NCI-H187 treated with DMSO at 0.1 percent for 48 hours (cell line): ENCODE measurements at places on chromosomes 12 and 14.

- DNase-seq, result no peak
These were observed 97.0 kb downstream of the ZFC3H1 start for GRCh38 chr12:71566655-71567054.

DNA sequence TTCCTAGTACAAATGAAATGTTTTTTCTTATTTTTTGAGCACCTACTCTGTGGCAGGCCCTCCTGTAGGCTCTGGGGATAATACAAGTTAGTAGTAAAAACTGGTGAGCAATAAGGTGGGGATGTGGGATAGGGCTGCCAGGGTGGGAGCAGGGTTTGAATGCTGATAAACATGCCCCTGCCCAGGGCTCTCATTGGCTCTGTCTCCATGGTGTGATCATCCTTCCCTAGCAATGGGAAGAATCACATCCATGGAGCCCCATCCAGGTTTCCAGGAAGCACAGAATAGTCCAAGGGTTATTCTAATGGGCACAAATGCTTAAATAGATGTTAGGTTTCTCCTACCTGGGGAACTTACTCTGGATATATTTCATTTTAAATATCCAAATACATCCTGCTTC lies 45.5 kb downstream of the GIT2 start:
- no peak for DNase-seq

DNA sequence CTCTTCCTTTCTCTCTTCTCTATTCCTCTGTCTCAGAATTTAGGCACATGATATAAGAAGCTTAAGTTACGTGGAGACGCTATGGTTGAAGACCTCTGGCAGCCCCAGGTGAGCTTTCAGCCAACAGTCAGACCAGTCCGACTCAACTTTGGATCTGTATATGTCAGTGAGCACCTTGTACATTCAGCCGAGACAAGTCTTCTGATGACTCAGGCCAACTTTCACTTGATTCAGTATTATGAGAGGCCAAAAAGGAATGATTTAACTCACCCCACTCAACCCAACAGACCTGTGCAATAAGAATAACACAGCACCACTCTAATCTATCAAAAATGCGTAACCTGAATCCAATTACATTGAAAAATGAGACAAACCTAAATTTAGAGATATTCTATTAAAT lies 47.5 kb upstream of the FOXG1 start:
- DNase-seq, result no peak

- DNase-seq, result no peak
These were observed 61.1 kb downstream of the MYRFL start for GRCh38 chr12:69886109-69886508.

DNA sequence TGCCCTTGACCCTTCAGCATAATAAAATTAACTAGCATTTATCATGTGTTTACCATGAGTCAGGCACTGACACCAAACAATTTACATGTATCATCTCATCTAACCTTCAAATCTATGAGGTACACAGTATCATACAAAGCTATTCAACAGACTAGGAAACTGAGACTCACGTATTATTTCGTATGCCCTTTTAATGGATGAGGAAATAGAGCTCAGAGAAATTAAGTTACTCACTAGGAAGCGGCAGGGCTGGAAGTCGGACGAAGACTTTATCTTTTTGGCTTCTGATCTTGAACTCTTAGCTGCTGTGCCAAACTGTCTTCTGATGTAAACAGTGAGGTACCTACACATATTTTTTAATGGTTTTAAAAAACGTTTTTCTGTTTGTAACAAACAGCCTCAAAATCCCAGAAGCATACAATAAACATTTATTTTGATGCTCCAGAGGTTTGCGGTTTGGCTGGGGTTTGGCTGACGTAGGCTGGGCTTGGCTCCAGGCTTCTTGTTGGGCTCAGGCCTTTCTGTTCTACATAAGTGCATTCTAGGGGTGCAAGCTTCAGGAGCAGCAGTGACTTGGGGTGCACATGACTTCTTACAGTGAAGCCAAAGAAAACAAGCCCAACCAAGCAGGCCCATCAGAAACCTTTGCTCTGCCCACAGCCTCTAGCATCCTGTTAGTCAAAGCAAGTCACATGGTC lies 184.7 kb downstream of the TBX5 start:
- no peak for DNase-seq

DNA sequence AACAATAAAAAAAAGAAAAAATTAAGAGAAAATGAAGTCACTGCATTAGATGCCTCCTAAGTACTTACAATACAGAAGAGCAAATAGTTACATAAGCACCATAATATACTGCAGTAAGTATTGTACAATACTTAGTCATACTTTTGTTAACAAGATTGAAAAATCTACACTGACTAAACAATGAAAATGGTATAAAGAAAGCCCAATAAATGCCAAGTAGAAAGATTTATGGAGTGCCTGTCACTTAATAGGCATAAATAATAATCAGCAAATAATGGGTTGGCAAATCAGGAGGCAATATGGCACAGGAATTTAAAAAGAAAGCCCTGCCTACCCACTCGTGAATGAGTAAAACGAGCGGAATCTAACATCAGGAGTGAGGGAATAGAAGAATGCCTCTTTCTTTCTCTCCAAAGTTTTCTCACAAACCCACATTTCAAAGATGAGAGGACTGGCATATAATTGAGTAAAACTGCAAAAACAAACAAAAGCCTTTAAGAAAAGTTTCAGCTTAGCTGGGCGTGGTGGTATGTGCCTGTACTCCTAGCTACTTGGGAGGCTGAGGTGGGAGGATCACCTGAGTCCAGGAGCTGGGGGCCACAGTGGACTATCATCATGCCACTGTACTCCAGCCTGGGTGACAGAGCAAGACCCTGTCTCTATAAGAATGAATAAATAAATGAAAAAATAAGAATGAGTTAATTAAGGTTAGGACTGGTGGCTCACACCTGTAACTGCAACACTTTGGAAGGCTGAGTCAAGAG lies 36.1 kb downstream of the CRY1 start:
- DNase-seq, result no peak

- no peak for DNase-seq
These were observed 87.5 kb downstream of the CALM1 start for GRCh38 chr14:90484291-90484690.

DNA sequence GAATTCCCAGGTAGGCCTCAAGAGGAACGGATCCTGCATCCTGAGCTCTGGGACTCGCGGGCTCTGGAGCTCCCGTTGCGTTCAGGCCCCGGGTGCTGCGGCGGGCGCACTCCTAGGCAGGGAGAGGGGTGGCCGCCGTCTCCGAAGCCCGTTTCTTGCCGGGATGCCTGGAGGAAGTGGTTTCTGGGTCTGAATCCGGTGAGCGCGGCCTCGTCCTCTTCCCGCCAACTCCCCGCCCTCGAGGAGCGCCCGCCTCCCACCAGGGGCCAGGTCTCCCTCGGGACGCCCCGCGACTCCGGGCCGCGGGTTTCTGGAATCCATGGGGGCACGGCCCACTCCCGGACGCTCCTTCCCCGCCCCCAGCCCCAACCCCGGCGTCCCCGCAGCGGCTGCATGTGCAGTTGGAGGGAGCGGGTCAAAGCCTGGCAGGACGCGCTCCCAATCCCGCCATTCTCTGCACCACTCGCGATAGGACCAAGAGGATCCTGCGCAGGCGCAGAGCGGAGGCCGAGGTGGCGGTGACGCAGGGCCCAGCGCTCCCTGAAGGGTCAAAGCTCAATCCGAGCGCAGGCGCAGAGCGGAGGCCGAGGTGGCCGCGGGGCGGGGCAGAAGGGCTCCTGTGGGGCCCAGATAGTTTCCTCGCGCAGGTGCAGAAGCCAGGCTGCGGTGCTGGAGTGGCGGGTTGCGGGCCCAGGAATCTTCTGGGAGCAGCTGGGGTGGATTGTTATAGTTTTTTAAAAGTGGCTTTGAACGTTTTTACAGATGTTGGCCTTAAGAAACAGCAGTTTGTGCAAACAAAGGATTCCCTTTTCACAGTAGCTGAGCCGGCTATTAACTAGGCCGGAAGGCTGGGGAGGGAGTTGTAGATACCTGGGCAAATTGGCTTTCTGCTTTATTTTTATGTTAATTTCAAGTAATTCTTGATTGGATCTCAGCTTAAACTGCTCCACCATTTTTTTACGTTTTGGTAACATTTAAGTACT lies 796.4 kb downstream of the AACS start:
- DNase-seq, result no peak

- no peak for DNase-seq
These were observed 2.0 kb downstream of the TMTC1 start for GRCh38 chr12:29781705-29782266.

GRCh38 chr12:43214166-43214565 lies 337.8 kb downstream of the ADAMTS20 start:
- DNase-seq, result no peak

- DNase-seq, result no peak
These were observed 299.6 kb downstream of the DPF3 start for GRCh38 chr14:72594099-72594901.

DNA sequence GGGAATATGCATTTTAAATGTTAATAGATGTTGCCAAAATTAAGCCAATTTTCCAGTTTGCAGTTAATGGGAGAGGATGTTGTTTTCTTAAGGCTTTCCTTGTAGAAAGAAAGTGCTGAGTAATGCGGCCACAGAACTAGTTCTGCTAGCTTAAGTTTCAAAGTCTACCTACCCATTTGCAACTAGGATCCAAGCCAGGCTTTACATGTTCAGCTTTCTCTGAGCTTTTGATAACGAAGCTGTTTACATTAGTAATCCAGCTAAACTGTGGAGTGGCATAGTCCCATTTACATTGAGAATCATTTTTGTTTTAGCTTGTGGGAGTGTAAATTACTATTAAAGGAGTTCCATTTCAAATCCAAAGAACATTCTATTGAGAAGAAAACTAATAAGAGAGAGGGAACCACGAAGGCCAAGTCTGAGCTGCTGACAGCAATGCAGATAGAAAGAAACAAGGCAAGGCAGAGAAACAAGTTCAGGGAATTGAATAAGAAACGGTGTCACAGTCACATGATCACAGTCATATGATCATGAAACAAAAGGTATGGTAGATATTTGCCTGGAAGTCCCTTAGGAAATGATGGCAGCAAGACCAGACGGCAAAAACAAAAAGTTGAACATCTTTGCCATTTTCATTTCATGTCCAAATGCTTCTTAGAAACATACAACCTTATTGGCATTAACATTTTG lies 274.9 kb downstream of the PAWR start:
- DNase-seq, result no peak

- no peak for DNase-seq
These were observed 107.8 kb downstream of the VCPKMT start for GRCh38 chr14:50008562-50008961.

DNA sequence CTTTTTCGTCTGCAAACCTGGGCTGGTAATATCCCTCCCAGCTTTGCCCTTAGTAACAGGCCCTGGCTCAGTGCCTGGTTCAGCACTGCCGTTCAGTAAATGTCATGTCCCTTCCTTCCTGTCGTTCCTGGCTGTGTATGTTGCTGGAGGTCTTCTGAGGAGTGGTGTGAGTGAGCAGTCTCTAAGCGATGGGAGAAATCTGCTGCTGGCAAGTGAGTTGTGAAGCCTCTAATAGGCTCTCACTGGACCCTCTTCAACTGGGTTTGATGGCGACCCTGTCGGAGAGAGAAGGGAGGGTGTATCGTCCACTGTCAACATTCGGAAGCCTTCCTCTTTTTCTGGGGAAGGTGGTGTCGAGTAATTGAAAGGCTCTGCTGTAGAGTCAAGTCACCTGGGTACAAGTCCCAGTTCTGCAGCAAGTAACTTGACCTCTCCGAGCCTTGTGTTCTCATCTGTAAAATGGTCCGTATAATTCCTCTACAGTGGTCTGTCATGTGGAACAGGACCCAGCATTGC lies 62.8 kb downstream of the HRK start:
- DNase-seq, result no peak

- no peak for DNase-seq
These were observed 18.2 kb downstream of the CAND1 start for GRCh38 chr12:67287311-67287710.

- no peak for DNase-seq
These were observed 4.8 kb upstream of the DGLUCY start for GRCh38 chr14:91108941-91109611.

DNA sequence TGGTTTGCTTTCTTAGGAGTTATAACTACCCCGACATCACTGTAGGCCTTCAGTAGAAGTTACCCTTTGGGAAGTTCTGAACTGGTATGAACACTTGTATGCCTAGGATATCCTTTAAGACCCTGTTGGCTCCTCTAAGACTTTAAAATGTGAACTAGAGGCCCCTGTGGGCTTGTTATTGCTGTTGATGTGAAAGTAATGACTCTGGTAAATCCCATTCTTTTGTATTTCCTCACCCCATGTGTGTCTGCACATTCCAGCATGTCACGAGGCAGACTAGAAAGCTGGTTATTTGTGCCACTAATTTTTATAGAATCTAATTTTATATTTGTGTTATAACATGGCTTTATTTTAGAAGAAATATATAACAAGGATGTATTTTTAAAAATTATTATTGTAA lies 48.9 kb downstream of the SERPINA10 start:
- no peak for DNase-seq

DNA sequence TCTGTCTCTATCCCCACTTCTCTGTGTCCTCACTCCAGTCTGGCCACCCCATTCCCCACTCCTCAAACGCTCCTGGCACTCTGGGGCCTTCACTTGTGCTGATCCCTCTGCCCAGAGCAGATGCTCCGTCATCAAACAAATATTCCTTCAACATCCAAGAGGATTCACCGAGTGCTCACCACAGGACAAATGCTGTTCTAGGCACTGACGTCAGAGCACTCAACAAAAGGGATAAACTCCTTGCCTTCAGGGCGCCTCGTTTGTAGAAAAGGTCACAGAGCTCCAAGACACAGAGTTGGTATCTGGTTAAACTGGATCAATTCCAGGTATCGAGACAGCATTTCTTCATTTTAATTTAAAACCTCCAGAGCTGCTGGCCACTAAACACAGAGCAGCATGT lies 35.3 kb downstream of the PSMC1 start:
- DNase-seq, result no peak

DNA sequence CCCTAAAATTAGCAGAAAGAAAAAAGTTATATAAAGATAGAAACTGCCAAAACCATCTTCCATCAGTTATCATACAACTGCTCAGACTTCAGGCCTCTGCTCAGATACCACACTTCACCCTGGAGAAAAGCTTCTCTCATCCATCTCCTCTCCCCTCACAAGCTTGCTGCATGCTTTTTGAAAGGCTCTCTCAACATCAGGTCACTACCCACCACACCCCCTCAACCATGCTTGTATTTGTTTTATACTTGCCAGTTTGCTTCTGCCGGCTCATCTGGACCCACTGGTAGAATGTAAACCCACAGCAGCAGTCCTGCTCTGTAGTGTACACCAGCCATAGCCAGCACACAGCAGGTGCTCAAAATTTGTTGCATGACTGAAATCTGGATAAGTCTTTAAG lies 8.8 kb downstream of the PPP1CC start:
- no peak for DNase-seq

DNA sequence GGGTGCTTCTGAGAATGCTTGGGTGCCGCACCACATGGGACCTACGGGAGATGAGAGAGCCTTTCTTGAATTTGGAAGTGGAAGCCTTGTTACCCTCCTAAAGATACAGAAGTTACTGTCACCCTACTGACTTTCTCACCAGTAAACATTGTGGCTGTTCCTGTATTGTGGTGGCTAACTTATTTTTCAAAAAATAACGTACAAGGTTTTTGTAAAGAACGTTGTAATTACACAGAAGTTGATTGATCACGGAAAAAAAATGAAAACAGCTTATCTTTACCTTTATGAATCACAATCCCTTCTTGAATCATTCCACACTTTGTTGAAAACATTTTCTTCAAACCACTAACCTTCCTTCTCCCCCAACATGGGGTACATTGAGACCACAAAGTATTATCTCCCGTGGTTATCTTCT lies 22.0 kb upstream of the PPFIBP1 start:
- no peak for DNase-seq
